Stimulated activated CD8-positive, alpha-beta memory T cell treated with anti-CD3 and anti-CD28 coated beads, Interleukin-15, amount 100 ng/mL, for 1 hour (primary cell): ENCODE measurements at places on chromosomes 3 and 15.

- no peak for DNase-seq
Measured at GRCh38 chr3:10292505-10293419, at the start of gene GHRL. TSS of gene GHRL (minus strand) at chr3:10292947. CDS start at chr3:10290180, 2,767 bp downstream.

DNA sequence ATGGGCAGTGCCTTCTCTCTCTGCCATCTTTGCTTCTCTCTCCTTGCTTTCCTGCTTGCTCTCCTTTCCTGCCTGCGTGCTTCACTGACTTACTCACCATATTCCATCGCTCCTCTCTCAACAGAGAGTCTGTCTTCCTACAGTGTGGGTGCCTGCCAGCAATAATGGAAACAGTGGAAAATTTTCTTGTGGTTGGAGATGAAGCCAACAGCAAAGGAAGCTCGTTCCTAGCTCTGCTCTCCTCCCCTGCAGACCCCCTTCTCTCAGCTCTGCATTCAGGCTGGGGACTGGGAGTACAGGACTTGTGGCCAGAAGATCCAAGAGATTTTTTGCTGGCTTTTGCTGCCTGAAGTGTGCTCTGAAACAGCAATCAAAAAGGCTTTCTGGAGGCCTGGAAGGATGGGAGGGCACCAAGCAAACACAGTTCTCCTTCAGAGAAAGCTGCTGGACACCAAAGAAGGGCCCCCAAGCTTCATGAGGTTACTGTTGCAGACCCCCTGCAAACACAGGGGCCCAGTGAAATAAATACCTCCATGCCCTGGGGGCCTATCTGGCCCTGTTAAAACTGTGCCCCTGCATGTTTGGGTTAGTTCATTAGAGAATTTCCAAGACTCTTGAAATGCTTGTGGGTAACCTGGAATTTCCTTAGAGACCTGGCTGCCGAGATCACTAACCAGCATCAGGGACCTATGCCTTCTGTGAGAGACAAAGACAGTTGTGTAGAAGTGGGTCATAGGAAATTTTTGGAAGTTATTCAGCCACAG, 149.9 kb upstream of the RASGRP1 start:
- no peak for DNase-seq

DNA sequence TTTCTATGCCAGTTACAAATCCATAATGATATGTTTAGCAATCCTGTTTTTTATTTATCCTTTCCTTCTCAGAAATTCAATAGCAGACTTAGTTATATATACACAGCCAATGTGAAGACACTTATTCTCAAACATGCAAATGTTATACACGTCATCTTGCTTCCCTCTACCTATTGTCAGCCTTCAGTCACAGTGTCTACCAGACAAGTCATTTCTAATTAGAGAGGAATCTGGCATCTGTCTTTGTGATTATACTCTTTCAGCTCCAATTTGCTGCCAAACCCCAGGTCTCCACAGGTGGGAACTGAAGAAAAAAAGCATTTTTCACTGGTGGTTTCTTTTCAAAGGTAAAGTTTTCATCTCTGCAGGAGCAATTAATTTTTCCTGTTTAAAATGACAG, 793.1 kb downstream of the AGBL1 start:
- DNase-seq, result no peak

GRCh38 chr15:82774496-82774895, 31.4 kb downstream of the FSD2 start:
- no peak for DNase-seq

DNA sequence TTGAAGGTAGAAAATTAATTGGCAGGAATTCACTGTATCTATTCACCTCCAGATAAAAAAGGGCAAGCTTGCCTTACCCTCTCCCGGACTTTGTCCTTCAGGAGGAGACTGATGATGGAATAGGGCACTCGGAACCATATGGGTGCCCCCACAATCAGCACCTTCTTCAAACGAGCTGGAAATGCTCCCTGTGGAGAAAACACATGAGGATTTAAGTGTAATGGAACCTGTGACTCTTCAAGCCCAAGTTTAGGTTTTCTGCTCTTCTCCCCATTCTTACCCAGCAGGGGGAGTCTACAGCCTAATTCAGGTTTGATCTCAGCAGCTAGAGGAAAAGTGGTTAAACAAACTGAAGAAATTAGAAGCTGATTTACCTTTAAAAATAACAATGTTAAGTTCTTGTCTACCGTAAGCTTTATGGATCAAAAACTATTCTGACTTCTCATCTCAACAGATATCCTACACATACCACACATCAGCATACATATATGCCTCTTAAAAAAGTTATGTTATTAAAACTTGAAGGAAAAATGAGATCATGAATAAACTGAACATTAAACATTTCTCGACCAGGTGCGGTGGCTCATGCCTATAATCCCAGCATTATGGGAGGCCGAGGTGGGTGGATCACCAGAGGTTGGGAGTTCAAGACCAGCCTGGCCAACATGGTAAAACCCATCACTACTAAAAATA, 57.5 kb upstream of the SIN3A start:
- no peak for DNase-seq

- no peak for DNase-seq
Measured at GRCh38 chr3:5079761-5080160, 42.3 kb upstream of the ARL8B start.

- DNase-seq, result no peak
Measured at GRCh38 chr15:78914027-78914764, 30.6 kb downstream of the CTSH start.

- DNase-seq, result no peak
Measured at GRCh38 chr3:139935016-139935865, at the start of gene CLSTN2. TSS of gene CLSTN2 (plus strand) at chr3:139935185.

GRCh38 chr15:77622934-77623754, 9.6 kb downstream of the LINGO1 start:
- DNase-seq, result no peak

- no peak for DNase-seq
Measured at GRCh38 chr3:187237741-187238140, 40.5 kb downstream of the RTP1 start.

- no peak for DNase-seq
Measured at GRCh38 chr15:52193321-52193720, 2.1 kb upstream of the GNB5 start.

- no peak for DNase-seq
Measured at GRCh38 chr3:127597020-127597771, 1.0 kb upstream of the MCM2 start.

GRCh38 chr15:70508561-70509281, 254.6 kb downstream of the UACA start:
- DNase-seq, result no peak

DNA sequence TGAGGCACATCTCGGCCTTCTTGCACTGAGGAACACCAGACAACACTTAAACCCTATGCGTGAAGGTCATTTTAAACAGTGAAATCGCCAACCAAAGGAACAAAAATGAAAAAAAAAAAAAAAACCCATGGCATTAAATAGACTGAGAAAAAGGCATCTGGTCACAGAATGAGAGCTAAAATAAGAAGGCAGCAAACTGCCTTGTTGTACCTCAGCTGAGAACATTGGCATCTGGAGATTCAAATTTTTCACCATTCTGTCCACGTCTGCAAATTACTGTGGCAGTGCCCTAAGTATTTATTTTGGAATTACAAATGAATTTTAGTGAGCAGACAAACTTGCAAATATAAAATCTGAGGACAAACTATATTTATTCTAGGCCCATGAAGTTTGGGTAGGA, 82.6 kb upstream of the POU1F1 start:
- no peak for DNase-seq

- DNase-seq, result no peak
Measured at GRCh38 chr15:68508485-68509189, 70.2 kb upstream of the CORO2B start.

DNA sequence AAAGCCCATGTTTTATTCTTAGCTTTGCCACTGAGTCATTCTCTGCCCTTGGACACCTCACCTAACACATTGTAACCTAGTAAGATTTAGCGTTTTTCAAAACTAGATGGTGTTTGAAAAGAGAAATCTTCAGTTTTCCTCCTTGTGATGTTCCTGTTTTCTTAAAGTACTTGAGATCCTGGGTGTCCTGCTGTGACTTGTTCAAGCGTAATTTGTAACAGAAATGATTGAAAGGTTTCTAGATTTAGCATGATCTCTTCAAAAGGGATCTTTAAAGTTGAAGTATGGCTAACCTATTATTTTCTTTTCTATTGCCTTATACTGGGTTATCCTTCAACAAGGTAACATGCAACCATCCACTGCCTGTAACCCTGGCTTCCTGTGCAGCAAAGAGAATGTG, 32.6 kb upstream of the SPATA16 start:
- no peak for DNase-seq

- no peak for DNase-seq
Measured at GRCh38 chr3:41352510-41352909, 153.2 kb downstream of the CTNNB1 start.

- no peak for DNase-seq
Measured at GRCh38 chr3:100796556-100796955, 87.3 kb downstream of the TFG start.

GRCh38 chr3:27127195-27127594, 242.0 kb downstream of the NEK10 start:
- DNase-seq, result no peak

GRCh38 chr3:196634224-196634623, 5.3 kb upstream of the NRROS start:
- no peak for DNase-seq
